ENCODE measurements at places on chromosomes 2 and 18.
A peak's percentile ranks its signal among the peaks of the same experiment; 100 is the strongest.

- no peak for DNase-seq
Measured at GRCh38 chr2:182615036-182615435, 101.0 kb upstream of the DNAJC10 start.

GRCh38 chr2:94776036-94776435 is 95.2 kb upstream of the TEKT4 start:
- DNase-seq: no peak

DNA sequence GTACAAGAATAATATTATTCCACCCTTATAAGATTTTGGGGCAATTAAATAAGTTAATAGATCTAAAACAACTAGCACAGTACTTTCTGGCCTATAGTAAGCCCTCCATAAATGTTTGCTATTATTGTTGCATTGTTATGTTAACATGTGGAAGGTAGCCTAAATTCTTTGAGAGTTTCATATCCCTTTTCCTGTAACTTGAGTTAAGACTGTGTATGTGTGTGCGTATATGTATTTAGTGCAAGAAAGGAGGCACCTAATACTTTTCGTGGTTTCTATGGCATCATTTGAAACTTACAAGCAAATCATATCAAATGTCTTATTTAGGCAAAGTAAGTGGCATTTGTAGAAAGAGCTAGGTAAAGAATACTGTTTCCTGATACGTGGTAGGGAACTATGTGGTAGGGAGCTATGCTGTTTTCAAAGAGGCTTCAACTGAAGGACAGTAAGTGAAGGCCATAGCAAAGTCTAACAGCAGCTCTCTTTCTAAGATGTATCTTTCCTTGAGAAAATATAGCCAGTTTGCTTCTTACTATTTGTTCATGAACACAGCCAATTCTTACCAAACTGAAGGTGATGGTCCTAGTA is 36.8 kb upstream of the C2orf74 start:
- no peak for DNase-seq

GRCh38 chr2:167943897-167944296 is 303.5 kb downstream of the STK39 start:
- no peak for DNase-seq

DNA sequence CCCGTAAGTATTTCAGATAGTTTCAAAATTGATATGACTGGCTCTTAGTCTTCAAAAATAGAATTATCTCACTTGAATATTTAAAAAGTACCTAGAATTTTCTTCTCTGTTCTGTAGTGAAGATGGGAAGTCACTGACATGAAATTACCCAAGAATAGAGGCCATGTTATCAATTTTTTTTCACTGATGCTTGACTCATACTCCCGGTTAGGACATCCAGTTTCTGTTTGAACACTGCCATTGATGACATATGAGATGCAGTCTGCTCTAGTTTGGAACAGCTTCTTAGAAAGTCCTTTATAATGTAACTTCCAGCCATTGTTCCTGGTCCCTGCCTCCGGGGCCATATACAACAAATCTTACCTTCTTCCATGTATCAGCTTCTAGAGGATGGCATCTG is 26.0 kb downstream of the MAP3K20 start:
- DNase-seq: no peak

GRCh38 chr2:70728128-70728527 is 39.9 kb downstream of the ADD2 start:
- DNase-seq: no peak

DNA sequence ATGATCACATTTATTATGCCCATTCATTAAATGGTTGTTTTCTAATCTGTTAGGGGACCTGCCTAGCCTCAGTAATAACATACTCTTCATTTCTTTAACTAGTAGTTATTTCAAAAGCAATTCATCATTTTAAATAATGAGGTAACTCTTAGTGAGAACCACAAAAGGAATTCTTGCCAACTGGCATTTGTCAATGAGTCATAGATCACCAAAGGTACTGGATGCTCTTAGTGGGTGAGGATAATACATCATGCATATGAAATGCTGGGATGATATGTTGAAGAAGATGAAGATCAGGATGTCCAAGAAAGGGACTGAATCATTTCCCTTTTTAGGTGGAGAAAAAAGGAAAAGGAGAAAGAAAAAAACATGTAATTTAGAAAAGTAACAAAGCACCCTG is 826.2 kb upstream of the DDX18 start:
- DNase-seq: no peak

DNA sequence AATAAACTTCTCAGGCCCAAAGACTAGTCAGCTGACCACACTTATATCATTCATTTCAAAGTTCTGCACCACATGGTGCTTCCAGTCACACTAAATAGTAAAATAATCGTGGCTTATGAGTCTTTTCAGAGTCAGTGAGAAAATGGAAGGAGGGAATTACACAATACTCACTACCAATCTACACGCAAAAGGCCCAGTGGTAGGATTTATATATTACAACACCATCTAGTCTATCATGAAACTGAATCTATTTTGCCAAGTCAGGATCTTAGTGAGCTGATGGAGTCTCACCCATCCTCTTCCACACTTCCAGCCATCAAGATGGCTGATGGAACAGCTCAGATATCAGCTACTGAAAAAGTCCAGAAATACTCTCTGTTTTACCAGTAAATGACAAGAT is 21.9 kb downstream of the INO80D start:
- DNase-seq: no peak

- no peak for DNase-seq
Measured at GRCh38 chr18:25134861-25135260, 217.1 kb downstream of the ZNF521 start.

DNA sequence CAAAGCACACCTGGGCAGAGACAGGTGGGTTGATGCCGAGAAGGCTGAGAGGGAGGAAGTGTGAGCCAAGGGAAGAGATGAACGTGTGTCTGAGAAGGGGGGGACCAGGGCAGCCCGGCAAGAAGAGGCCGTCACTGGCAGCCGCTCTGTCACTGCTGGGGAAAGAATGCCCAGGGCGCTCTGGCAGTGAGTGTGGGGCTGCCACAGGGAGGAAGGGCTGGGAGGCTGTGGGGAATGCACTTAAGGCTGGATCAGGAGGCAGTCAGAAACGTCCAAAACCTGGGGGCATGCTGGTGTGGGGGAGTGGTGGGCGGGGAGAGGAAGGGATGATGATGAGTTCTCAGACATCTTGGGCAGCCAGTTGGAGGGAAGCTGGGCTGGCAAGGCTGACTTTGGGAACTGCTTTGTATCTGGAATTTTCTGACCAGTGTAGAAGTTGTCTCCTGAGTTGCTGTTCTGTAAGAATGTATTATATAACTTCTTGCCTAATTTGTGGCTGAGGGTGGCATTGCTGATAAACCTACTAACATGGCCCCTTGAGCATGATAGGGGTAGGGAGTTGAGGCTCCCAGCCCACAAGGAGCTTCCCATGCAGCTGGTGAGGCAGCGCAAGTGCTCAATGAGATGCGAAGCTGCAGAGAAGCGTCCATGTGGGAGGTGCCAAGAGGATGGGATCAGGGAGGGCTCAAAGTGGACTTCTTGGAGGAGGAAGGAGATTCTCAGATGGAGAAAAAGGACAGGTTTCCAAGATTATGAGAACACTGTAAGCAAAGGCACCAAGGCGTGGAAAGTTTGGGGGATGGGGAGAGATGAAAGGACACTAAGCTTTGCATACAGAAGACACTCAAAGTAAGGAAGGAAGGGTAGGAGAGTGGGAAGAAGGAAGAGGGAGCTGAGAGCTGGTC is 185.1 kb upstream of the HAAO start:
- no peak for DNase-seq

GRCh38 chr2:25960396-25960795 is 21.9 kb downstream of the KIF3C start:
- DNase-seq: no peak

GRCh38 chr2:240561325-240561971 is 1.3 kb downstream of the DUSP28 start:
- peak; percentile 59 for DNase-seq

- DNase-seq: no peak
Measured at GRCh38 chr2:191255271-191255670, 10.1 kb downstream of the MYO1B start.

DNA sequence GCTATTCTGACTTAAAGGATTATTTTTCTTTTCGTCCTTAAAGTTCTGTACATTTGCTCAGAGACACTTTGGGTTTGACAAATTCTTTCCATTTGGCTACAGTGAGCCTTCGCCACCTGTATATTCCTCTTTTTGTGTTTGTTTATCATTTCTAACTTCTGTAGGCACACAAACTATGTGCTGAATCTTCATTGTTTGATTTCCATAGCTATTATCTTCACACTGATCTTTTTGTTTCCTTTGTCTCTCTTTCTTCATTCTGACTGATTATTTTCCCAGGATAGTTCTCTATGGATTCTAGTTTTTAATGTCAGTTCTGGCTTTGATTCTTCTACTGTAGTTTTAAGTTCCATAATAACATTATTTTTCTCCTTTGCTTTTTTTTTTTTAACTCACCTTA is 350.2 kb downstream of the ZNF521 start:
- no peak for DNase-seq

- DNase-seq: no peak
Measured at GRCh38 chr2:227082286-227082685, 81.7 kb downstream of the COL4A4 start.

GRCh38 chr18:35689728-35690127 is 108.2 kb downstream of the GALNT1 start:
- no peak for DNase-seq

Data from GM04503 (cell line).